ENCODE measurements at places on chromosomes 5 and 9. TPM values are rescaled to one million over a fixed set of nuclear protein-coding genes. Genes with fewer than 3 reads are reported as not detected.

The CCDC180 gene
- total RNA-seq = 2.7 TPM

The CLIC3 gene
- total RNA-seq = not detected

The CLINT1 gene
- 48.4 TPM for total RNA-seq

The SRD5A1 gene
- 7.3 TPM for total RNA-seq

The ADGRD2 gene
- total RNA-seq = not detected

DNA sequence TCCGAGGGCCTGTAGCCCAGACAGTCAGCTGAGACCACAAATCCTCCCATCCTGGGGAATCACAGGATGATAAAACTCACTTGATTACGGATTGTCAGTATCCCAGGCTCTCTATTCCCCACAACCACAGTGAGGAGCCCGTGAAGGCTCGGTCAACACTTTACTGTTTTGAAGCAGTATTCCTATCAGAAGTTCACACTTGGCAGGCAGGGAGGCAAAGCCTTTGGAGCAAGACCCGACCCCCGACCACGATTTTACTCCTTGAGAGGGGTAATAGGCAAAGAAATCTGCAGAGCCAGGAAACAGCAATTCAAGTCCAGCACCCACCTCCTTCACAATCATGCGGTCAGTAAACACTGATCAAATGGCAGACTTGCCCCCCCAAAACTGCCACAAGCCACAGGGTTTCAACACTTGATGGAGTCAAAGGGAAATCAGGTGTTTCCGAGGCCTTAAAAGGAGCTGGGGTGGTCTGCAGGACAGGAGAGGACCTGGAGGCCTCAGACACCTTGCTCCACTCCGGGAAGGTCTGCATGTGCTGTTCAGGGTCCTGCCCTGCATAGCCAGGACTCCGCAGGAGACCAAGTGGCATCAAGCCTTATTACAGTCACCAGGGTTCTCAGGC, 25.2 kb downstream of the BICD2 start:
- DNase-seq = no peak

GRCh38 chr5:134153657-134154056, 23.1 kb downstream of the SKP1 start:
- DNase-seq = no peak

GRCh38 chr9:84121991-84122523, 141.5 kb downstream of the RMI1 start:
- no peak for DNase-seq

GRCh38 chr9:133137451-133138231, 16.6 kb upstream of the RALGDS start:
- DNase-seq = no peak

- DNase-seq = no peak
Measured at GRCh38 chr9:129162497-129163197, 15.4 kb downstream of the IER5L start.

DNA sequence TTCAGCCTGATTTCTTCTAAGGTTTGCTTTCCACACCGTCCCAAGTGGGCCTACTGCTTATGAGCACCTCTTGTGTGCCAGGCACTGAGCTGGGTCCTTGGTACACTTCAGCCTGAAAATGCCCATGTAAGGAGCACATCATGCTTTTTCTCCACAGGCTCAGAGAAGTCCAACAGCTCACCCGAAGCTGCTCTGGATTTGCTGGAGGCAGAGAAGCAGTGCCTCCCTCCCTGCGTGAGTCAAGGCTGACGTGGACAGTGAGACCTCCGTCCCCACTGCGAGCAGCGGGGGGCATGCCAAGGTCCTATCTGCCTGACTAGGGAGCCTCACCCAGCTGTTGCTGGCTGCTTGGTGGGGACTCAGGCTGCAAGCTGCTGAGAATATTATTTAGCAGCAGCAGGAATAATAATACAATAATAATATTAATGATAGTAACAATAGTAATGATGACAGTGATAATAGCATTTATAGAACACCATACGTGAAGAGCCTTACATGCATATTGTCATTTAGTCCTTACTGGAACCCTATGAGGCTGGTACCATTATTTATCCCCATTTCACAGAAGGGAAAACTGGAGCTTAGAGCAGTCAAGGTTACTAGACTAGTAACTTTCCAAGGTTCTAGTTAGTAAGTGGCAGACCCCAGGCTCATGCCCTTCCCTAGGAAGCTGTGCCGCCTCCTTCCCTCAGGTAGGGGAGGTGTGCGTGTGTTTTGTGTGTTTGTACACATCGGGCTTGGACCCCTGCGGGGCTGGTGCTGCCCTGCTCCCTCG, 194.8 kb downstream of the HSPA4 start:
- DNase-seq = no peak

DNA sequence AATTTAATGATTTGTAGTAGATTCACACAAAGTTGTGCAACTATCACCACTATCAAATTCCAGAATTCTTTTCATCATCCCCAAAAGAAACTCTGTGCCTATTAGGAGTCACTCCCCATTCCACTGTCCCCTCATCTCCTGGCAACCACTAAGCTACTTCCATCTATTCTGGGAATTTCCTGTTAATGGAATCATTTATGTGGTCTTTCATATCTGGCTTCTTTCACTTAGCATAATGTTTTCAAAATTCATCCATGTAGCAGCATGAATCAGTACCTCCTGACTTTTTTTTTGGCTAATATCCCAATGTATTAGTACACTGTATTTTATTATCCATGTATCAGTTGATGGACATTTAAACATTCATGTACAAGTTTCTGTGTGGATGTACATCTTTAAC, 157.6 kb downstream of the TTC39B start:
- DNase-seq = no peak

- no peak for DNase-seq
Measured at GRCh38 chr5:171363846-171364245, 23.8 kb upstream of the NPM1 start.

DNA sequence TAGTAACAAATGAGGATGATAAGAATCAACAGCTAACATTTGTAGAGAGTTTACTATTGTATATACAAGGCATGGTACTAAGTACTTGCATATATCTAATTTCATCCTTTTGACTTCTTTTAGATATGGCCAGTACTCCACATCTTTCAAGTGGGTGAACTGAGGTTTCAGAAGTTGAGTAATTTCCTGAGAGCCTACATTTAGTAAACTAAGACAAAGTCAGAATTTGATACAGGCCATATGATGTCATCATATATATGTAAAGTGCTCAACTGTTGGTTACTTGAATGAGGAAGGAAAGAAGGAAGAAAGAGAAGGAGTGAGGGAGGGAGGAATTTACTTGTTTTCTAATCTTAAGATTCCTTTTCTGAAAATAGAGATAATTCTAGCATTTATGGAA, 52.8 kb downstream of the GRIA1 start:
- no peak for DNase-seq

DNA sequence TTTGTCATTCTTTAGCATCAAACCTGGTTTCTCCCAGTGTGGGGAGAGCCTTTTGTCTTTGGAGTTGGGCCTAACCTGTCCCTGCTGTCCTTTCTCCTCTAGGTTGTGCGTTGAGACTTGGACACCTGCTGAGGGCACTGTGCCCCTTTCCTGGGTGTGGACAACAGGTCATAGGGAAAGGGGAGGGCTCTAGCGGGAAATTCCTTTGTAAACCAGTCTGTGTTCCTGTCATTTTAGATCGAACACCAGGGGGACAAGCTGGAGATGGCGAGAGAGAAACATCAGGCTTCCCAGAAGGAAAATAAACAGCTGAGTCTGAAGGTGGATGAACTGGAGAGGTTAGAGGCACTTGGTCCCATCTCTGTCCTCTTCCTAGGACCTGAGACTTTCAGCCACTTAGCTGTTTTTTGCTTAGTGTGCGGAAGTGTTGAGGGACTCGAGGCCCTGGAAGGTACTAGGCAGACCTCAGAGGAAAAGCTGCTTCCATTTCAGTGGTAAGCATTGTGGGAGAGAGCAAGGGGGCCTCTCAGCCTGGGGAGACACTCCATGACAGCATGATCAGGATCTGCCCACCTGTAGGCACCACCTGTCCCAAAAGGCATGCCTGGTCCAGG, 8.6 kb upstream of the GLE1 start:
- DNase-seq = no peak

DNA sequence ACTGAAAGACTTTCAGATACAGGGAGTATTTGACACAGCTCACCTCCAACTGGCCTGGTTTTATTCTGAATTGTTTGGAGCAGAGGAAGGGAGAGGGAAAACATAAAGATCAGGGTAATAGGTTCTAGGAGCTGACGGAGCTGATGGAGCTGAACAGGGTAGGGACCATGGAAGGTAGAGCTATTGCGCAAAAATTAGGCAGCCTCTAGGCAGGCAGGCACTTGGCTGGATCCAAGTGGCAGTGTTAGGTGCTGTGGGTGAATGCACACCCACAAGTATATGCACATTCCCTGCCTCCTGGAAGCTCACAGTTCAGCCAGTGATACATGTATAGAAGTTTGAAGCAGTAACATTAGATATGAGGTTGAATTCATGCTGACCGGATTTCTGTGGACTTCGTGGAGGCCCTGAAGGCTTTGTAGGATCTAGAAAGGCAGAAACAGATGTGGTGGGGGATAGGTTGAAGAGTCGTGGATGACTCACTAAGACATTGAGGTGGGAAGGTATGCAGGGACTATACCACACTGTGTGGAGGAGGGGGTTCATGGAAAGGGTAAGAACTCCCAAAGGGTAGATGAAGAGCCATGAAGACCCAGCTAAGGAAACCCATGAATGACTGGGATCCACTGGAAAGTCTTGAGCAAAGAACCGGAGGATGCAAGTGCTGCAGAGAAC, 50.8 kb downstream of the WWC1 start:
- DNase-seq = no peak

DNA sequence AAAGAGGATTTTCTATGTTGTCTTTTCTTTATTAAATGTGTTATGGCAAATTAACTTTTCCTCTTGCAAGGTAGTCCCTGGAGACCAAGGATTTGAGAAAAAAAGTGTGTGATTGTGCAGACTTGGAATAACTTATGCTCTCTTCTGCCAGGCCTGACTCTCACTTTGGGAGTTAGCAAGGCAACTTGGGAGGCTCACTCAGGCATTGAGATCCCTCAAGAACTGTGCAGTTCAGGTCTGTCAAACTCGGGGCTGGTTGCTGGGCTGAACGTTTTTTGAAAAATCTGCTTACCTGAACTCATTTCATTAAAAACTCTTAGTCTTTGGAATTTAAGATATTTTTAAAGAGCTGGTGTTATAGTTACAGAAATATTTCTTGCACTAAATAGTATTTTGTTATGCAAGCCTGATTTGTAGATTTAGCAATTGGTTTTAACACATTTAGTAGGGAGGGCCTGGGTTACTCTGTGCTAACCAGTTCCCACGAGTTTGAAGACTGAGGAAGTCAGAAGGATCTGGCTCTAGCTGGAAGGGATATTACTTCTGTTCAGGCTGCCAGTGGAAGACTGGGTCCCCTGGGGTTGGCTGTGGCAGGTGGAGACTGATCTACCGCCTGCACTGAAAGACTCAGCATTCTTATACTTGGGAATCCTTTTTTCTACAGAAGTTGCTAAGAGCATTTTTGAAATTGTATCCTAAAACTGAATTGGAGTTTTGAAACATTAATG, 150.4 kb upstream of the PCSK5 start:
- no peak for DNase-seq

DNA sequence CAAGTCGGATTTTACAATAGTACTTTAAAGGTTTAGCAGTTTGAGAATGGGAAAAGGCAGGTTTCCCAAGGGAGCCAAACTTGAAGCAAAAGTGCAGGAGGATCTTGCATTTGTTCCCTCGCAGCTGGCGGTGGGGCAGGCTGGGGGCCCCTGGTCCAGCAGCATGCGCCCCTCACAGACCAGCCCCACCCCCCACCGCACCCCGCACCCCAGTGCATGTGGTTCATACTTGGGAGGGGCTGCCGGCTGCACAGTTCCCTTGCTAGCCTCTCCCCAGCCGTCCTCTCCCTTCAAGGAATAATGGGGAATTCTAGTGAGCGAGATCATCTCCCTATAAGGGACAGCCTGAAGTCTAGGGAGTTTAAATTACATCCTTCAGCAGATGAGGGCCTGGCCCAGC, 273.1 kb upstream of the IRX2 start:
- no peak for DNase-seq

DNA sequence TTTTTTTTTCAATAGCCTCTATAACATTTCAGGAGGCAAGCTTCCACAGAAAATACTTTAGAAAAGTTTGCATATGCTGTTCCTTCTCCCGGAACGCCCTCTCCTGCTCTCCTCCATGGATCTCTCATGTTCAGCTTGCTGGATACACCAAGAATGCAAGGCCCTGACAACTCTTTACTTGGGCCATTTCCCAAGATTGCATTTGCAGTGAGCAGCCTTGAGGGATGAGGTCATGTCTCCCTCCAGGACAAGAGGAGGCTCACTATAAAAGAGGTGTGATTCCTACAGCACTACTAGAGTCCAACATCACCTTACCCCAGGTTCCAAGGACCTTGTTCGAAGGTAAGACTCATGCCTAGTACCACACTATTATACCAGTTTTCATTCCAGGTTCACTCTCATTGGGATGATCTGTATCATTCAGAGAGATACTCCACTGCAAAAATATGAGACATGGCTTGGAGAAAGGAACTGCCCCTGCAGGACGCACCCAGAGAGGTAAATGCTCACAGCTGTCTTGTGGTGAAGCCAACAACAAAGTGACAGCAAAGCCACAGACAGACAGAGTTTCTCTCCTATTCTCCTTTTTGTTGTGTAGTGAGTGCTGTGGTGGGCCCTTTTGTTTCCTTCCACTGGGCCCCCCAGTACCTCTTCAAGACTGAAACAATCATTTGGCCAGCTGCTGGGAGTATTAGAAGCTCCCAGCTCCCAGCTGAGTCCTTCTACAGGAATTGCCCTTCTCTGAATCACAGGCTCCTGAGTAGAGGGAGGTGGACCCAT, 151.7 kb upstream of the ZNF366 start:
- no peak for DNase-seq

DNA sequence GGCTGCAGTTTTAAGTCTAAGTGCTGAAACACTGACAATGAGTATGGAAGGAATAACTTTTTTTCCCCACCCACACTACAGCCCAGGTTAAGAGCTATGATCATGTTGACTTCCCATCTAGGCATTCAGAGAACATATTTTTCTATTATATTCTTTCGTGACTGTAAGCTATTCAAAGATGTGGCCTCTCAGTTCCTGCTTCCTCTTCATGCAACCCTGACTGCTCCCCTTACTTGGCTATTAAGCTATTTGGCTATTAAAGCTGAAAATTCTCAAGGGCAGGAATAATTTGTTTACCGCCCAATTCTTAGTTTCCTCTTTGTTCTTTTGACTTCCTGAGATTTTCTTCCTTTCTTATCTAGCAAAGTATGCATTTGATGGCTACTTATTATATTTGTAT, 18.6 kb upstream of the ALDH1A1 start:
- DNase-seq = no peak

DNA sequence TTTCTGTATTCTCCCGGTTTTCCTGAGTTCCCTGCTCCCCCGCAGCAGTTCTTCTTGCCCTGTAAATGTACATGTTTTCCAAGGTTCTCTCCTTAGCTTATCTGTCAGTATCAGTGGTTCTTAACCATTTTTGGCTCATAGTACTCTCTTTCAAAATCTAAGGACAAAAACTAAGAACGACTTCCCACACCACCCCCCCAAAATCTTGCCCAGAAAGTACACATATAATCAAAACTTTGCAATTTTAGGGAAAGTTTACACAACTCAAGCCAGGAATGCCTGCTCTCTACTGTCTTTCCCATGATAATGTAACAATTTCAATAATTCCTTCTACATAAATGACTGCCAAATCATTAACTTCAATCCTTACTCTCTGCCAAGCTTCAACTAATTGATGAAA, 4.5 kb downstream of the DCAF12 start:
- DNase-seq = no peak

- no peak for DNase-seq
Measured at GRCh38 chr9:1871626-1872419, 143.3 kb upstream of the SMARCA2 start.
